ENCODE measurements at places on chromosomes 12 and 14.

DNA sequence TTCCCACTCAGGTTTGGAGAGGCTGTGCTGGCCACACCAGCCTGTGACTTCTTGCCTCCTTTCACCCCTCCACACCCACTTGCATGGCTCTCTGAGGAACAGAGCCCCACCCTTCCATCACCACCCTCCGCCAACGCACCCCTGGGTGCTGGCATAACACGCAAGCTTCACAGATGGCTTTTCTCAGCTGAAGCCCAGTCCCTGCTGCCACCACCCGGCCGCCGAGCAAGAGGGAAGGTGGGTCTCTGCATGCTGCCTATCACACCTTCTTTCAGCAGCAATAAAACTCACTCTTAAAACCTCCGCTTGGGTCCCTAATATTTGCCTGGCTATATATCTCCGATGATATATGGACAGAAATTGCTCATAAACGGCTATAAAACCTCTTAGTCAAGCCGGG is 41.6 kb downstream of the SMUG1 start:
- no peak for DNase-seq

DNA sequence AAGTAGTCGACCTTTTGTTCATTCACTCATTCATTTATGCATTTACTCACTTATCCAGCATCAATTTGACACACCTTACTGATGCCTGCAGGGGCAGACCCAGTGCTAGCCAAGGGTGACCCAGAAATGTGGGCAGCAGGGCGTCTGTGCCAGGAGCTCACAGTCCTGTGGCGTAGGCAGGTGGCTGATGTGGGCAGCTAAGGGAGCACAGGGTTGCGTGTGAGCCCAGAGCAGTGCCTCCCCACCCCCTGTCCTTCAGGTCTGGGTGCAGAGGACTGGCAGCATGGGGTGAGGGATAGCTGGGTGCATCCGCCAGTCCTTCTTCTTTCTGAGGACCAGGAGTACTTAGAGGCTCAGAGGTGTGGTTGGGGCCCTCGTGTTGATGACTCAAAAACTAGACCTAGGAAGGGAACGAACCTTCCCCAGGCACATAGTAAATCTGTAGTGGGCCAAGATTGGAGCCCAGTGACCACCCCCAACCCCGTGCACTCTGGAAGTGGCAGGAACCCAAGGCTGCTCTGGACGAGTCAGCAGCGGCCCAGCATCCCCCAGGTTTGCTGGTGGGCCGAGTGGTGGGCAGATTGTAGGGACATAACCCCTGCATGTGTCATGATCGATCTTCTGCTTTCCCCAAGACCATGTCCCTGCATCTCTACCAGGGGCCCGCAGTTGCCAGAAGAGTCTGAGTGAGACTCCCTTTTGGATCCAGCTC is 63.9 kb downstream of the BEGAIN start:
- no peak for DNase-seq

DNA sequence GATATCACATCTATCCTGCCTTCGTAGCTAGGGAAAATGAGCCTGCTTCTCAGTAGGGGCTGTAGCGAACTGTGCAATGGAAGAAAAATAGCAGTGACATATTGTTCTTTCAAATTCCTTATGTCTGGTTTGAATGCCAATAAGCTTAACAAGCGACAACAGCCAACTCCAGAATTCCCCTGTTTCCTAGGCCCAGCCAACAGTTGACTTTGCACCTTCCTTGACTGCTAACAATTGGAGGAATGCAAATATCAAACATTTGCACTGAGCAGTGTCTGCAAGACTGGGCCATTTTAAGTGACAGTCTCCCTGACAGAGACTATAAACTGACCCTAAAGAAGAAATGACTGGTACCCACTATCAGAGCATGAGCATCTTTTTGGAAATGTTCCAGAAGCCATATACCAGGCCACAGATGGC is 12.0 kb upstream of the SERPINA1 start:
- DNase-seq = no peak

DNA sequence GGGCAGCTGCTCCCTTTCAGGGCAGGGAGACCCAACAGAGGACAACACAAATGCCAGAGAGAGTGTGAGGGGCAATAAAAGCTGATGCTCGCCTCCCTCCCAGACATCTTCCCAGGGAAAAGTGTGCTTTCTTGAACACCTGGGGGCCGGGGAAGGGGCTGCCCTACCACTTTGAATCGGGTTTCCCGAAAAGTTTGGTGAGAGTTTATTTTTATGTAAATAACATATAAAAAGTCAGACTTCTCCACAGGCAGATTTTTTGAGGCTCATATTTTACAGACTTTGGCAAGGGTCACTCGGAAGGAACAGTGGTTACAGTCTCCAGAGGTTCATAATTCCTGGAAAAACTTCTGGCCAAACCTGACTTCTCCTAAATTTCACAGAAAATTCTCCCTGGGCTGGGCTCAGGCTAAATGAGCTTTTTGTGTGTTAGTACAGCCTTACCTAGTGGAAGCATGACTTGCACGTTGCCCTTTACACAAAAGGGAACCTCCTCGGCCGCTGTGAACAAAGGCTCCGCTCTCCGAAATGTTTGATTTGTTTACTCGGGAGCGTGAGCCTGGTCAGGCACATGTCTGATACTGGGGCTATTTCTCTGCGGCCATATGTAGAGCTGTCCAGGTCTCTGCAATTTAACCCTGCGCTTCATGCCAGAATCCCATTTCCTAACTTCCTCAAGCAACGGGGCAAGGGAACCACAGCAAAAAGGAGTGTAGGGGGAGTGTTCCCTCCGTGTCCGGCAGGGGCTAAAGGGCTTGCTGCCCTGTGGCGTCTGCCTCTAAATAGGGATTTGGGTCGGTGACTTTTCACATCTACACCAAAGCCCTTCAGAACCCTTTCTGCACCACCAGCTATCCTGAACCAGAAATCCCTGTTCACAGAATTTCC is 3.4 kb downstream of the RTL1 start:
- DNase-seq = peak; percentile 89

DNA sequence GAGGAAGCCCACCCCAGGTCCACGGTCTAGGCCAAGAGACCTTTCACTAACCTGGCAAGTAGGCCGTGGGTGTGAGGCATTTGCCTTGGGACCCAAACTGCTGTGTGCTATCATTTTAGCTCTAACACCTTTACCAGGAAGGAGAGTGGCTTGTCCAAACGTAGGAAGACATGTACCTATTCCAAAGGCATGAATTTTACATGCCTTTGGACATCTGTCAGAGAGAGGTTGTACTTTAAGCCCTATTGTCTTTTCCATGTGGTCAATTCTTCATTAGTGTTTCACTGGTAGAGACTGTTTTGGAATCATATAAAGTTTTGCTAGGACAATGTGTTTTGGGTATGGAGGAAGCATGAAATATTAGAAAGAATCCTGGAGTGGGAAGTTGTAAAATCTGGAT is 148.8 kb downstream of the SLC41A2 start:
- DNase-seq = no peak

GRCh38 chr14:101808020-101808641 is 46.6 kb downstream of the PPP2R5C start:
- no peak for DNase-seq

DNA sequence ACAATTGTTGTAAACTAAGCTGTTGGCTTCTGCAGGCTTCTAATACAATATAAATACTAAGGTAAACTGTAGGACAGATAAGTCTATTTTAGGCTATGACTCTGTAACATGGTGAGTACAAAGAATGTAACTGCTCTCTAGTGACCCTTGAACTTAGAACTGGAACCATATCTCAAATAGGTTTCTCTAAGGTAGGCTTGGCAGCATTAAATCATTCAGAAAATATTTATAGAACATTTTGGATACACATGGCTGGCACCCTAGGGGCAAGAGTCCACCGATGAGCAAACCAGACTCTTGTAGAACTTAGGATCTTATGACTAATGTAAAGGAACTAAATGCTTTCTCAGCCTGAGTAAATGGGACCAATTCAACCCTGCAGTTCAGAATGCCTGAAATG is 19.4 kb upstream of the SLC25A3 start:
- DNase-seq = no peak

- peak; percentile 72 for DNase-seq
Observed at GRCh38 chr14:59126714-59127436, 61.6 kb upstream of the DAAM1 start.

DNA sequence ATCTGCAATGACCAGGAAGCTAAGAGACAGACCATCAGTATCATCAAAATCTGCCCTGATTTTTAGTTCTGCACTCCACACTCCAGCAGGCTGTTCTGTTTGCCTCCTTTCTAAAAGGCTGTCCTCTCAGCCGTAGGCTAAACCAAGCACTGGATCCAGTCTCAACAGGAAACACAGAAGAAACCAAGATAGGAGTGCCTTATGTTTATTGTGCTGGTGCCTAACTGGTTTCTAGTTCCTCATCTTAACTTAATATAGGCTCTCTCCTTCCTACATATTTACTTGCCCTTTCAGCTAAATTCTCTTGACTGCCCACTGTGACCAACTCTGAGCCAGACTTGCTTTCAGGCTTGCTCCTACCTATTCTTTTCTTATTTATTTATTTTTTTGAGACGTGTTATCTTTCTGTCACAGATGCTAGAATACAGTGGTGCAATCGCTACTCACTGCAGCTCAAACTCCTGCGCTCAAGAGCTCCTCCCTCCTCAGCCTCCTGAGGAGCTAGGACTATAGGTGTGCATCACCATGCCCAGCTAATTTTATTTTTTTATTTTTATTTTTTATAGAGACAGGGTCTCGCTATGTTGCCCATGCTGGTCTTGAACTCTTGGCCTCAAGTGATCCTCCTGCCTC is 30.8 kb downstream of the GALNT4 start:
- DNase-seq = no peak

- peak; percentile 79 for DNase-seq
Observed at GRCh38 chr12:120194534-120195395, at the start of gene GCN1. GCN1 (minus strand) TSS chr12:120194715; CDS start chr12:120194697, 18 bp downstream.

DNA sequence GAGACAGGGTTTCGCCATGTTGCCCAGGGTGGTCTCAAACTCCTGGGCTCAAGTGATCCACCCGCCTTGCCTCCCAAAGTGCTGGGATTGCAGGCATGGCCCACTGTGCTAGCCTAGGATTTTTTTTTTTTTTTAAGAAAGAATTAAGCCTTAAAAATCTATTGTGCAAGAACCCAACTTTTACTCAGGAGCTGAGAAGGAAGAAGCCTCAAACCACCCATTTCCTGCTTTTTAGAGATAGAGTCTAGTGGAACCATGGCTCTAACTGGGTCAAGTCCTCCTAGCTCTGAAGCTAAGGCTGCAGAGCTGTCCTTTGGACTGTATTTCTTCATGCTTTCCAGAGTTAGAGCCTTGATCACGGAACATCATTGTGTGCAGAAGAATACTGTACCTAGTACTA is 1.3 kb upstream of the TSFM start:
- DNase-seq = no peak

- no peak for DNase-seq
Observed at GRCh38 chr14:81455390-81455789, 55.3 kb upstream of the STON2 start.

GRCh38 chr12:61161961-61162360 is 1098.2 kb upstream of the USP15 start:
- DNase-seq = no peak

DNA sequence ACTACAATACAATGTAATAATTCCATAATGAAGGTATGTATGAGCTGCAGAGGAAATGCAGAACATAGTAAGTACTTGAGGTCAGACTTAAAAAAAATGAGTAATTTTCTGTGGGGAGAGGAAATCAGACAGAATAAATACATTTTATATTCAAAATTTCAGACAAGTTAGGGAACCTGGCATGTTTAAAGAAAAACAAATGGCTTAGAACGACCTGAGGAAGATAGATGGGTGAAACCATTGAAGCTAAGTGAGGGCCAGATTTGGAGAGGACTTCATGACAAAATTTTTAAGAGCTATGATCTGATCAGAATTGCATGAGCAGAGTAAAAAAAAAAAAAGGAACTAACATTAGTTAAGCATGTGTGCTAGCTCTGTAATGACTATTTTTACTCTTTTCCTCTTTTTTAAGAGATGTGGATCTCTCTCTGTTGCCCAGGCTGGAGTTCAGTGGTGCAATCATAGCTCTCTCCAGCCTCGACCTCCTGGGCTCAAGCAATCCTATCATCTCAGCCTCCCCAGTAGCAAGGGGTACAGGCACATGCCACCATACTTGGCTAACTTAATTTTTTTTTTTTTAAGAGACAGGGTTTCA is 157.6 kb upstream of the PDE3A start:
- no peak for DNase-seq

DNA sequence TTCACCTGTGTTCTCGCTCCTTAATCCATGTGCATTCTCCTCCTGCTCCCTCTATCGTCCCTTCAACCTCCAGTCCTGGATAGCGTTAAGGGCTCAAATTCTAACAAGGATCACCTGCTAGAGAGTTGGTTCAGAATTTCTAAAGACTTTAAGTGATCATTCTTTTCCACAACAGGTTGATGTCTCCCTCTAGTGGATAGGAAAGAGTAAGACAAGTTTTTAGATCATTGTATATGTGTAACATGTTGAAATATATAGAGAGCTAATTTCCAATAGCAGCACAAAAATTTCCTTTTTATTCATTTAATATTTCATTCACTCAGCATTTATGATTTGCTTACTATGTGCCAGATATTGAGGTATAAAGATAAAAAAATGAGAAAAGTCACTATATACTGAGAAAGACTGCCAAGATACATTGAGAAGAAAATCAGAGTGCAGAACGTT is 9.3 kb upstream of the ESR2 start:
- peak; percentile 69 for DNase-seq

DNA sequence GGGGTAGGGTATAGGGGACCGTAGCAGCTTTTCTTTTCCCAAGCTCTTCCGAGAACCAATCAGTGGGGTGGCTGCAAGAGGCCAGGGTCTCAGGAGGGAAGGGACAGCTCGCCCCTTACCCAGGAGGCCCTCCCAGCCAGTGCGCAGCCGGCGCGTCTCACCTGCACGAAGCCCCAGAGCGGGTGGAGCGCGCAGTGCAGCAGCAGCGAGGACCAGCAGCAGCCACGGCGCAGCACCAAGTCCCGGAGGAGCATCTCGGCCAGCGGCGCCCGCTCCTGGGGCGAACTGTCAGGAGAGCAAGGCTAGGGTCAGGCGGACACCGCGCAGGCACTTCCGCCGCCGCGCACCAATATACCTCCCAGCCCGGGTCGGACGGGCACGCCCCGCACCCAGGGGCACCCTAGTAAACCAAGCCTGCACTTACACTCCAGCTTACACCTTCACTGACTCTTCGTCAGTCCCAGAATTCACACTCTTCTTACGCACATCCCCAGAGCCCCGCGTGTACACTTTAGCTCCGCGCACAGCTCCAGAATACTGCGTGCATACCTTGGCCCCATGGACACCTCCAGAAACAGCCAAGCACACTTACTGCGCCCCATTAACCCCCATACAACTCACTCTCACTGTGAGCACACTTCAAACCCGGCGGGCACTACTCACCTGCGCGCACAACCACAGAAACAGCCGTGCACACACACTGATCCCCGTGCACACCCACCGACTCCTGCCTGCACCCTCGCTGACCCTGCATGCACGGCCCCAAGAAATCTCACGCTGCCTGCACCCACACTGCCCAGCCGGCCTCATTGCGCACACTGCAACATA is 606 bp downstream of the PRIMA1 start:
- peak; percentile 30 for DNase-seq
